Activated CD4-positive, CD25-positive, alpha-beta regulatory T cell treated with anti-CD3 and anti-CD28 coated beads, Interleukin-2, amount 50 U/mL, for 24 hours (primary cell): ENCODE measurements at places on chromosomes 6 and 20.

- ATAC-seq, result no peak
Observed at GRCh38 chr20:10800288-10800687, 126.5 kb upstream of the JAG1 start.

GRCh38 chr6:159691133-159691962 is 1.7 kb downstream of the SOD2 start:
- no peak for ATAC-seq

DNA sequence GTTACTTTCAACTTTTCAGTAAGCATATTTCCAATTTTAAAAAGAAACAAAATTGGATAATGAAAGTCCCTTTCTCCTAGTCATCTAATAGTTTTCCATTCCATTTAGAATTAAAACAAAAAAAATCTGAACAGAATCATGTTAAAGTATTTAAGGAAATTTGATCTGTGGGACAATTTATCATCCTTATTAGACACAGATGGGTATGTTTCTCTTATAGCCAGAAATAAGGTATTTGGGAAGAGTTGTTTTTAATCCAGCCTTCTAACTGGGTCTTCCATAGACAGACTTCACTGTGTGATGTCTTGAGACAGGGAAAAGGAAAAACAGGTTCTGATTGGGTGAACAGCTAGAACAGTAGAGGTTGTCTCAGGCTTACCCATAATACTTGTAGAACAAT is 39.5 kb upstream of the STXBP5 start:
- no peak for ATAC-seq

- ATAC-seq, result no peak
Observed at GRCh38 chr6:10458287-10458686, 43.4 kb upstream of the TFAP2A start.

- ATAC-seq, result no peak
Observed at GRCh38 chr20:1842281-1842680, 52.9 kb upstream of the SIRPA start.

- ATAC-seq, result peak; percentile 73
Observed at GRCh38 chr6:149045404-149045803, 272.1 kb upstream of the TAB2 start.

DNA sequence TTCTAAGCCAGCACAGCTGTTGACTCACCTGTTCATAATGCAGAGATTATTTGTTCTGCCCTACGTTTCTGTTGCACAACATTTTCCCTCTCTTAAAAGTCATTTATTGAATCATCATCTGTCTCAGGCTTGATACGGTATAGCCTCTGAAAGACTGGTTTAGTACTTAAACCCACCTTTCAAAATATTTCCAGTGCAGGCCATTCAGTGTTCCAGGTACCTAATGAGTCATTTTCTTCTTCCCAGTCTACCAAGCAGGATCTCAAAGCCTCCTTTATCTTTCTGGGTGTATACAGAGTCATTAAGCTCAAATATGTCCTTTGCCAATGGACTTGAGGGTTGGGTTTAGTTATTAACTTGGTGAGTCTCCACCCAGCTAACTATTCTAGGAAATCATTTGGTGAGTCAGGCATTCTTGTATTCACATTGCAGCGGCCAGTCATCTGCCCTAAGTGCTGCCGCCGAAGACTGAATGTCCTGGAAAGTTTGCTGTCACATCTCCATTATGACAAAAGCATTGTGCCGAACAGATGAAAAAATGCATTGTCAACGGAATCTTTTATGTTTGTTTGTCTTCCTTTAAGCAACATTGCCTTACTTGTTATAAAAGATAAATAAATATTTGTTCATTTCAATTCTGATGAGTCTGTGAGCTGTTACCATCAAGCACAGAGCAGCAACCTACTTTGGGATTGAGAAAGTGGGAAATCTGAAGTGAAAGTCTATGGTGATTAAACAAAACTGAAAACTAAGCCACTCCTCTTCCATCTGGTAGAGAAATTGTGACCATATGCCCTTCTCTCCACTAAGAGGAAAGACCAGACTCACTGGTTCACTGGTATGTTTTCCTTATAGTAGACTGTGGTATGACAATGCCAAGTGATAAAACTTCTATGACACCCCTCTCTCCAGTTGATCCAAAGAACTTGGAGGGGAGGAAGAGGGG is 14.3 kb upstream of the FAM135A start:
- peak; percentile 76 for ATAC-seq

DNA sequence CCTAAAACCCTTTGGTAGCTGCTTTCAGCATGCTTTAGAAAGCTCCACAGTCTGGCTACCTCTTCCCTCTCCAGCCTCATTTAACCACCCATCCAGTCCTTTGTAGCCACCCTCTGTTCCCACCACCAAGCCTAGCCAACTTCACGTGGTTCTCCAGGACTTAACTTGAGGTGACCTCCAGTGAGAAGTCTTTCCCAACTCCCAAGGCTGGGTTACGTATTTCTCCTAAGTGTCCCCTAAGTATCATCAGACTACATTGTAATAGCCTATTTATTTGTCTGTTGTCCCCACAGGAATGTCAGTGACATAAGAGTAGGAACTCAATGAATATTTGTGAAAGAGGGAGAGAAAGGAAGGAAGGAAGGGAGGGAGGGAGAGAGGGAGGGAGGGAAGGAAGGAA is 431.9 kb upstream of the JARID2 start:
- no peak for ATAC-seq

- no peak for ATAC-seq
Observed at GRCh38 chr20:20816969-20817755, 104.7 kb upstream of the RALGAPA2 start.

DNA sequence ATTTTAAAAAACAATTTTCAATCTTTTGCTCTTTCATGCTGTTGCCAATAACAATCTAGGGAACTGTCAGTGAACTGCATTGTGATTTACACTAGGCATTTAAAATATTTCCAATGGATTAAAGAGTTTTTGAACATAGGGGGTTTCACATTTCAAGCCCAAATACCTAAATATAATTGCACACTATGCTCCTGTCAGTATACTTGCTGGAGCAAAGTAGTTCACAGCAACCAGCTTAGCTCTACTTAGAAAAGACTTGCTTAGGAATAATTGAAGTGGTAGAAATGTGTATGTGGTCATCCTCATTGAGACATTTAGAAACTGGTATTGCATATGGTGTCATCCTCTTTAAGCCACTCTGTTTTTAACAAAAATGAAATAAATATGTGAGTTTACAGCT is 41.7 kb upstream of the REV3L start:
- no peak for ATAC-seq

DNA sequence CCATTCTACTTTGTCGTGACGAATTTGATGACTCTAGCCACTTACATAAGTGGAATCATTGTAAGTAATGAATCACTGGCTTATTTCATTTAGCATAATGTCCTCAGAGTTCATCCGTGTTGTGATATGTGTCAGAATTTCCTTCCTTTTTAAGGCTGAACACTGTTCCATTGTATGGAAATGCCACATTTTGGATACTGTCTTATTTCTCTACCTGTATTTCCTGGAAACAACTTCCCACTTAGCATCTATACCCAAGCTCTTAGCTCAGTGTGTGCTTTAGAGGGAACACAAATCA is 28.8 kb upstream of the GGTLC1 start:
- ATAC-seq, result peak; percentile 64

GRCh38 chr6:147166360-147166944 is 37.8 kb upstream of the STXBP5 start:
- no peak for ATAC-seq

DNA sequence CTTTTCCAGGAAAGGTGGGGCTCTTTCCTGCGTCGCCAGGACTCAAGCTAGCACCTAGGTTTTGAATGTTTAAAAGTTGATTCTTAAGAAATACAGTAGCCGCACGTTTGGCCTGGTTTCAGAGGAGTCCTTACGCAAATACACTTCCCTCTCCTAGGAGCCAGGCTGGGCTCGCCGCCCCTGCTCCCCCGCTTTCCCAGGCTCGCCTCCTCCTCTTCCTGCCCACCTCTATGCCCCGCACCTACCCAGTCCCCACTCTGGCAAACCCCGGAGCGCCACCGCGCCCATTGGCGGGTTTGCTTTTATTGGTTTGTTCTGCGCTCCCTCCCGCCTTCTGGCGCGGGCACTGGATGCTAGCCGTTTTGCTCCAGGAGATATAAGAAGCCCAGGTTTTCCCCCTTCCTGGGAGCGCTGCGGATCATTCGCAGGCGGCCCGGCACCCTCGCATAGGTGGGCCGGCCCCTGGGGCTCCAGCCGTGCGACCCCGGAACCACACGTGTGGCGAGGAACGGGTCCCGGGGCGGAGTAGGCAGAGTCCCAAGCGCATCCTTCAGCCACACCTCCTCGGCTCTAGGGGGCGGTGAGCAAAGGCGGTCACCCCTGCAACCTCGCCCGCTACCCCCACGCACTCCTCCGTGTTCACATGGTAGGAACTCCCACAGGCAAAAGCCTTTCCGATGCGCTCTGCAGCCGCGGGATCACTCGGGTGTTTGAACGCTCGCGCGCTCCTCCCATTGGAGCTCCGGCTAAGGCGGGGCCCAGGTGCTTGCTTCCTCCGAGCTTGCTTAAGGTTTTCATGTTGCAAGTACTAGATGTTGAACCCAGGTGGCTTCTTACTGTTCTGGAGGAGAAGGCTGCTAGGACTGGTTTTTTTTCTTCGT is 119.0 kb downstream of the RTN4IP1 start:
- ATAC-seq, result peak; percentile 31

- ATAC-seq, result no peak
Observed at GRCh38 chr20:18973529-18974173, 160.1 kb downstream of the SCP2D1 start.

DNA sequence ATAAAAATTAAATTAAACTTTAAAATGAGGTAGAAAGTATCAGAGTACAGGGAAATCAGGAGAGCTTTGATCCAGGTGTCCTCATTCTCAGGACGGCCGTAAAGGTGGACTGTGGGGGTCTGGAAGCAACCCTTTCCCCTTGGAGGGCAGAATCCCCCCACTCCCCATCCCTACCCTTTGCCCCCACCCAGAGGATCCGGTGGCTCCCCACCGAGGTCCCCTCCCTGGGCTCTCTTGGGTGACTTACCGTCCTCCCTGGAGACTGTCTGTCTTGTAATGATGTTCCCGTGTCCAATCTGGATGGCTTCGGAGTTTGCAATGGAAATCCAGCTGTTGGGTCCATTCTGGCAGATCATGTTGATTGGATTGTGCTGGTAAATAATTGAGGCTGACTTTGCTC is 7.3 kb downstream of the ZBP1 start:
- no peak for ATAC-seq

GRCh38 chr6:80133020-80133419 is 26.5 kb downstream of the BCKDHB start:
- no peak for ATAC-seq

DNA sequence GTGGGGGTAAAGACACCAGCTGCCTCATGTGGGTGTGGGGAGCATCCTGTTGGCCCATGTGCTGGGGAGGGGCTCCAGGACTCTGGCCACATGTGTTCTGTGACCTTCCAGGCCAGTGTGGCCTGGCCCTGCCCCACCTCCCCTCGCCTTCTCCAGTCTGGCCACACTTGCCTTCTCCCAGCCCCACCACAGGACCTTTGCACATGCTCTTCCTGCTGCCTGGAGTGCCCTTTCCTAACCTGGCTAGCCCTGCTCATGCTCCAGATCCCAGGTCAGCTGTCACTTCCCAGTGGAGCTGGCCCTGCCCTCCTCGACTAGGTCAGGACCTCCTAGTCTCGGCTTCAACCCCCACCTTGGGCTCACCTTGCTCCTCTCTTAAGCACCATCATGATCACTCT is 183.8 kb downstream of the CDH4 start:
- no peak for ATAC-seq

GRCh38 chr6:145670311-145670710 is 65.0 kb downstream of the EPM2A start:
- no peak for ATAC-seq

DNA sequence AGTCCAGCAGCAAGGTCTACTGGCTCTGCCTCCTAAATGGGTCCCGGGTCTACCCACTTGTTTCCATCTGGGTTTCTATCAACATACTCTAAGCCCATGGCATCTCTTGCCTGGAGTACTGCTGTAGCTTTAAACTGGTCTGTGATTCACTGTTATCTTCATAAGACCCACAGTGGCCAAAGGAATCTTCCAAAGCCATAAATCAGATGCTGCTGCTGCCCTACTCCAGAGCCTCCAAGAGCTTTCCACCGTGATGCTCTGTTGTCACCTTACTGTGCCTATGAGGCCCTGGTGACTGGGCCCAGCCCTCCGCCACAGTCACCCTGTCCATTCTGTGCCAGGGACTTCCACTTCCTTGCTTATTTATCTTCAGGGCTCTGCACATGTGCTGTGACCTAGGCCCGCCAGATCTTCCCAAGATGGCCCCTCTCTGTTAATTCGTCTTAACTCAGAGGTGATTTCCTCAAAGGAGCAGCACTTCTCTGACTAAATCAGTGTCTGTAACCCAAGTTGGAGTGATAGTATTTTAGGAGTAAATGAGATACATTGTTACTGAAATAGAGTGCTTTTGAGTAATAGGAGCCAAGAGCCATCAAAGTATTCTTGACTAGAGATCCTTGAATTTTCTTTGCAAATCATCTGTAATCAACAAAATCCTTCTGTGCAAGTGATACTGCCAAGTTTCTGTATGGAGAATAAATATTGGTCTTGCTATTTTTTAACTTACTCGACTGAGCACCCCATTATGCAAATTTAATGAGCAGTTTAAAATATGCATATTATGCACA is 102.5 kb downstream of the PPP1R14C start:
- ATAC-seq, result no peak

DNA sequence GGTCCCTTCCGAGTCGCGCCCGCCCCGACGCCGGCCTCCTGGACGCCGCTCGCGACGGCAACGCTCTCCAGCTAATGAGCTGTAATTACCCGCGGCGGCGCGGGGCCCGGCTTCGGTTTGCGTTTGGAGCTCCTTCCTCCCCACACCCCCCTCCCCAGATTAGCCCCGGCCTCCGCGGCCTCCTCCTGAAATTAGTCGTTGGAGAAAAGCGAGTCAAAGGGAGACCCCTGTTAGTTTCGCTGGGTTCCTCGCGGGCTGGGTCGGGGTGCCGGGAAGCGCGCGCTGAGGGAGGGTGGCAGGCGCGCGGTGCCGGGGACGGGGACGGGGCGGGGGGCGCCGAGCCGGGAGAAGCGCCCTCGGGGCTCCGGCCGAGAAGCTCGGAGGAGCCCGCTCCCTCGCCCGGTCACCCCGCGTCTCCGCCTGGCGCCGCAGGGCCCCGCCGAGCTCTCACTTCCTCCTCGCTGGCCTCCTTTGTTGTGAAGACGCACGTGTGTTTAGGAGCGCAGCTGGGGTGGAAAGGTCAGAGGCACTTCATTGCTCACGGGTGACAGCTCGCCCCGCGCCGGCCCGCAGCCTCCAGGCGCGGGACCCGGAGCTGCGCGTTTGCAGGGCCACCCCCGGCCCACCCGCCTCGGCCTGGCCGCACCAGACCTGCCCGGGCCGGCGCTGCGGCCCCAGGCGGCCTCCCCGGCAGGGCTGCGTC is 4.9 kb downstream of the FOXC1 start:
- ATAC-seq, result peak; percentile 22

DNA sequence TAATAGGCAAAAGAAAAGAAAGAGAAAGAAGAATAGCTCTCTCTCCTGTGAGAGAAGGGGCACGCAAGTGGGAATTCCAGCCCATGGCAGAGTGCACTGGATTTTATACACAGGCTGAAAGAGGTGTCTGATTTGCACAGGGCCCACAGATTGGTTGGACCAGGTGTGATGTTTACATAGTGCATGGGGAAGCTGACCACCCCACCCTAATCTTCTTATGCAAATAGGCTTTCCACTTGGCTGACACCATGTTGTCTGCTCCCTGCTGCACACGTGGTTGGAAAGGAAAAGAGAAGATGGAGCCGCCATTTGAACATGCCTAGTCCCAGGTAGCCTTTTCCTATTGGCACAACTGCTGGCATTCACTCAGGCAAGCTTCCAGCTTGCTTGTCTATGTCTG is 20.2 kb downstream of the MICA start:
- ATAC-seq, result no peak
